Right lobe of liver (tissue), 6 donors: ENCODE measurements at places on chromosomes 4 and X. TPM values are rescaled to one million over a fixed set of nuclear protein-coding genes. Genes with fewer than 3 reads are reported as not detected.

- DNase-seq, result no peak
Measured at GRCh38 chr4:157804986-157805385, 367.8 kb downstream of the GASK1B start.

- DNase-seq, result no peak
Measured at GRCh38 chr4:110033355-110034025, 120.8 kb downstream of the EGF start.

DNA sequence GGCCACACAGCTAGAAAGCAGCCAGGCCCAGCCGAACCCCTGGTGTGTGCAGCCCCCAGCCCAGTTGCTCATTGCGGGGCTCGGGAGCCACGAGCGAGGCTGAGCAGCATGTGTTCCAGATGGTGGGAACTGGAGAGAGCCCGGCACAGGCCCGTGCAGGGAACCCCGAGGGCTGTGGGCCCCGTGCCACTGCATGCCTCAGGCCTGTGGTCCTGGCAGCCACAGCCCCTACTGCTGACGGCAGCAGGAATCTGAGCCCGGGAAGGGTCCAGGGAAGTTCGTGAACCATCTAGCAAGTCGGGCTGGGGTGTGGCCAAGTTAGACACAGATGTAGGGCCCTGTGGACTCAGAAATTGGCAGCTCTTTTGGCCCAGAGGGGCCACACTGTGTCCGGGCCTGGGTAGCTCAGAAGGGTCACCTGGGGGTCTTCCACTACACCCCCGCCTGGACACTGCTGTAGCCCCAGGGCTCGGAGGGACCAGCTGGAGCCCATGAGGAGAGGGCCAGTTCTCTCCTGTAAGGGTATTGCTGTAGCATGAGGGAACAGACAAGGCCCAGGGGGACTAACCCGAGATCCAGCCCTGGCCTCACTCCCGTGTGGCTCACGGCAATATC is 12.1 kb downstream of the HTRA3 start:
- DNase-seq, result no peak

- DNase-seq, result no peak
Measured at GRCh38 chr4:110156442-110156841, 42.0 kb downstream of the ELOVL6 start.

DNA sequence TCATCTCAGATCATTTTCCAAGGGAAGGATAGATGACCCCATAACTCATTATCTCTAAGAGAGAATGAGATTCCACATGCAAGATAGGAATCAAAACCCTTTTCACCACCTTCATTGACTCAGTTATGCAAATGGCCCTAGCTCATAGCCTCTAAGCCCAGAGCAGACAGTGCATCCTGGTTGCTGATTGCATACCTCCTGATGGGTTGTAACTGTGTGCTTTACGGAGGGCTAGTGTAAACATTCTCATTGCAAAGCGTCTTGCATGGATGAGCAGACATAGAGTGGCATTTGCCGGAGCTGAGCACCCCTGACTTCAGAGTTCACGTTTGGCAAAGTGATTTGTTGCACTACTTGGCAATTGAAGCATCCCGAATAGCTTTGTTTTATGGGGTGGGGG is 151.0 kb downstream of the VCX3A start:
- DNase-seq, result no peak

GRCh38 chrX:44223150-44223549 is 120.3 kb downstream of the EFHC2 start:
- no peak for DNase-seq

DNA sequence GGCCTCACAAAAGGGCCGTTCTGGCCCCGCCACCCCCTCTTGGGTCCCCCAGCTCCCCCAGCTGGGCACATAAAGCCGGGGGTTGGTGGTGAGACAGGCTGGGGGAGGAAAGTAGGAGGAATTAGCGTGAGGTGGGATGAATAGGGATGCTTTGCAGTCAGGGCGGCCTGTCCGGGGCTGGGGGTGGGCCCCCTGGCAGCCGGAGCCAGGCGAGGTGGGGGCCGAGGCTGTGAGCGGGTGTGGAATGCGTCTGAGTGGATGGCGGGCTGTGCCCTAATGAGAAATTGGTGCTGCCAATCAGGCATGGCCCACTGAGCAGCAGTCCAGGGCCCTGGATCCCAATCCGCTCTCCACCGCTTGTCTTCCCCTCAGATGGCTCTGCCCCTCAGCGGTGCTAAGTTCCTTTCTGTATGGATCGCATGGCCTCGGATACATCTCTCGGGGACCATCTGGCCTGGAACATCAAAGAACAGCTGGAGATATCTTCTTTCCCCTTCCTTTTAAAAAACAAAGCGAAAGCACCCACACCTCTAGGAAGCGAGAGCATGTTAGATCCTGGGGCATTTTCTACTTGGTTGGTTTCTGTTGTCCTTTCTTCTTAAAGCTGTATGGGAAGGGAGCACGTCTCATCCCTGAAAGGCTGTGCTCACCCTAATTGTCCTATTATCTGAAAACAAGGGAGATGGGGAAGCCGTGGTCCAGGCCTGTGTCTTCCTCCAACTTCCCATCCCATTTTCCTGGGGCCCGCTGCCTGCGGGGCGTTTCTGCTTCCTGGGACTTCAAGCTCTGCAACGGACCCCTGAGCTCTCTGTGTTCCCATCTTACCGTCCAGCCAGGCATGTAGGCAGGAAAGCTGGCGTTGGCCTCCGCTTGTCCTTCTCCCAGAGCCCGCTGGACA is 106.9 kb downstream of the SORCS2 start:
- no peak for DNase-seq

DNA sequence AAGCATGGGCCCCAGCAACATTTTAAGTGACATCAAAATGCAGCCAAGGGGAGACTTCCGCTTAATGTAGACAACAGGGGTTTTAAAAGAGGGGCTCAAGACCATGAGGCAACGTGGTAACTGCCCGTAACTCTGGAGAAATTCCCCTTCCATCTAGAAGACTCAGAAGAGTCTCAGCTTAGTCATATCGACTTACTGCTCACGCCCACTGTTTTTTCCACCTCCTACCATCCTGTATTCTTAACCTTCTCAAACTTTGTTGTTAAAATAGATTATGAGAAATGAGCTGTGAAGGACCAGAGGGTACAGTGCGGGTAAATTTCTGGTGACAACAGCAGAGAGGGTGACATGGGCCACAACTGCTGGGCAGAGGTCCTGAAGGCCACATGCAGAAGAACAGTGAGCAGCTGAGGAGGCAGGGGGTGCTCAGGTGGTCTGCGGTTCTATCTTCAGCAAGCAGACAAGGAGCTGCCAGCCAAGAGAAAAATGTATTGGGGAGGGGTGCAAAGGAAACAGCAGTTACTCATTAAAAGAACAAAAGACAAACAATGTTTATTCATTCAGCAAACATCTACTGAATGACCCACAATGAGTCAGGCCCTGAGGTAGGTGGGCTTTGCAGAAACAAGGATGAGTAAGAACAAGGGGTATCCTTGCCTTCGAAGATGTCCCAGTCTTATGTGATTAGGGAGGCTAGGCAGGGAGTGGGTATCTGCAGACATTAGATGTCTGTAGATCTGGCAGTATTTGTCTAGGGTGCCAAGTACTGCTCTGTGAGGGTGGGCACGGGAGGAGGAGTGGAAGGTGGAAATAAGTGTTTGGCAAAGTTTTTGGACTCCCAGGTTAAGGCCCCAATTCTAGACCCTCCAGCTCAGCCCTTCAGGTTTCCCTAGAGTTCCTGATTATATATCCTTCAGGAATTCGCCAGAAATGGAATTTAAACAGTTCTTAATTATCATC is 175.3 kb downstream of the TSPAN5 start:
- DNase-seq, result no peak

GRCh38 chrX:24658421-24658820 is 11.3 kb upstream of the PCYT1B start:
- DNase-seq, result no peak

DNA sequence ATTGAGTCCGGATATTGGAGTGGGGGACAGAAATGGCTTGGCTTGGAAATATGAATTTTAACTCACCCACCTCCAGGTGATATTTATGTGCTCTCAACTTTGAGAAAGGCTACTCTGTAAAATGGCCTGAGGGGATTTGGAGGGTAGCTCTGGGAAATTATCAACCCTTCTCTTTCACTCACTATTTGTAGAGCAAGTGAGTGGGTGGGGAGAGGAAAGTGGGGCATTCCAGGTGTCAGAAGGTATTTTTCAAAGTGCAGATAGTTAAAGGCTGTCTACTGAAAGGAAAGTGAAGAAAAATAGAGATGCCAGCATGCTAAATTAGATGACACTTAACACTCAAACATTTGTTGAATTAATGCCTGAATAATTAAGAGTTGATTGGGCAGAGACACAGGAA is 44.1 kb downstream of the TMEM164 start:
- no peak for DNase-seq

- no peak for DNase-seq
Measured at GRCh38 chr4:76458825-76459224, 23.8 kb downstream of the SHROOM3 start.

GRCh38 chr4:77581724-77582123 is 23.9 kb upstream of the CXCL13 start:
- no peak for DNase-seq

- DNase-seq, result no peak
Measured at GRCh38 chrX:153190381-153190780, 11.3 kb downstream of the MAGEA1 start.

- no peak for DNase-seq
Measured at GRCh38 chr4:124025428-124025827, 628.8 kb downstream of the SPRY1 start.

GRCh38 chrX:8692871-8693270 is 39.1 kb downstream of the ANOS1 start:
- DNase-seq, result no peak

DNA sequence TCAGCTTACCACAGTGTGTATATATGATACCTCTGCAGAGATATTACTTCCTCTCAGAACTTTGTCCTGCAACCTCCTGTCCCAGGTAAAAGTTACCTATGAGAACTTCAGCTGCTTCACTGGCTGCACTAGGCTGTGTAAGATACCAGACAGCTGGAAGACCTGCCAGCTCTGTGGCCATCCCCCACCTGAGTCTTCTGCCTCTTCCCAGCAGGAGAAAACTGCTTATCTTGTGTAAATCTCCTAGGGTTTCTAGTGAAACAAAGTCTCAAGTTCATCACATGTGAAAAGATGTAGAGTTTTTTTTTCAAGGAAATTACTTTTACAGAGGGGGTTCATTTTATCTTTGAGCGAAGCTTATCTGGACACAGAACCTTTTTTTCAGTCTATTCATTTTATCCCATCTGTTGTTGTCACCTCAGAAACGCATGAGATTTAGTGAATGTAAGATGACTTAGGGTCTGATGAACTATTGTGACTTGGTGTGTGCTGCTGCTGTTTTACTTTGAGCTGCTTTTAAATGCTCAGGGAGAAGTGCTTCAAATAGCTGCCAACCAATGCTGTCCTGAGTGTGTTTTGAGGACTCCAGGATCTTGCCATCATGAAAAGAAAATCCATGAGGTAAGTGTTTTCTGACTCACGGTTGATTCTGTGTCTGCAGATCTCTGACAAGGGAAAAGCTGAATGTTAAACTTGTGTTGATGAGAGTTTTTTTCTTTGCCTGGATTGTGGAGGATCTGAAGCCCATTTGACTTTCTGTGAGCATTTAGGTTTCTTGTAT is 187.8 kb downstream of the FRAS1 start:
- no peak for DNase-seq

DNA sequence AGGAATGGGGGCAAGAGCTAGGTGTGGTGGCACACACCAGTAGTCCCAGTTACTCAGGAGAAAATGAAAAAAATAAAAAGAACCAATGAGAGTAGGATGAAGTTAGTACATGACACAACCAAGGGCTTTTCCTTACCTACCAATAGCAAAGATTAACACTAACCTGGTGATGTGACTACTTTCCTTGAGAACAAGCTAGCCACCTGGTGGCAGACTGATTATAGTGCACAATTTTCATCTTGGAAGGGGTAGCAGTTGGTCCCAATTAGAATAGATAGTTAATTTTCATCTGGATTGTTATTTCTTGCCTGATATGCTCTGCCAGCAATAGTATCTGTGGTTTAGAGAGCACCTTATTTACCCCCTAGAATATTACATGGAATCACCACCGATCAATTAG is 1216.8 kb upstream of the PABPC4L start:
- no peak for DNase-seq

DNA sequence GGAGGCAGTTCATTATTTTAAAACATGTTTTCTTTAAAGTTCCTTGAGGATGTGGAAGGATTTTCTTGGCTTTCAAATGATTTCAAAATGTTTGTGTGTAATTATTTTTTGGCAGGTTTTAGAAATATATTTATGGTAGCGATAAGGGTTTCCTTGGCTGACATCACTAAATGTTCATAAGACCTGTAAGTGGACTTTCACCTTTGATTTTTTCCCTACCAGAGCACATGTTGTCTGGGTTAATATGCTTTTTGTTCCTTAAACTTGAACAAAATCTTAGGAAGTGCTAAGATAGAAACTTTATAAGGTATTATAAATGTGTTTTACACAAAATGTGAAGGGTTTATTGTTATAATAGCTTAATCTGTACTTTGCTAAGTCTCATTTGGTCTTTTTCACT is 315.6 kb downstream of the PCDH7 start:
- DNase-seq, result no peak

DNA sequence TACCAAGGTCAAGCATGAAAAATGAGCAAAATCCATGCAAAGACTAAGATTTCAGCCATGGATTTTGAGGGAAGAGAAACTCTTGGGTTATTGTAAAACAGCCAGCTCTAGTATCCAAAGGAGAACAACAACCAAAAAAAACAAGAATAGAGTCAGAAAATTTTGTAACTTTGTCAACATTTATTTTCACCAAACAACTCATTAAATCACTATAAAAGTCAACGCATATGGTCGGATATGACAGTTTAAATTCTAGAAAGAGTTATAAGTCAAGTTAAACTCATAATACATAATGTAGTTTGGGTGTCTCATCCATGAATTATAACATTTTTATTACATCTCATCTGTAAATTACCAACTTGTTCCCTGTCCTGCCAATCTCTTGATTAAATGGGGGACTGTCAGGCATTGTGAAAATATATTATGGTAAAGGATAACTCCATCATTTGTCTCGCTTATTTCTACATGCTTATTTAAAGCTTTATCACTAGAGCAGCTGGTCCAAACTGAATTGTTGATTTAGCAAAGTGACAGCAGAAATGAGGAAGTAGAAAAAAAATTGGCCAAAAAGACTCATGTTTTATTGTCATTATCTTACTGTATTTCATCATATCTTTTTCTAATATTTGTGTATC is 224.8 kb upstream of the NOCT start:
- DNase-seq, result no peak

GRCh38 chr4:172546782-172547181 is 621.8 kb upstream of the GALNT7 start:
- DNase-seq, result no peak

- peak; percentile 88 for DNase-seq
Measured at GRCh38 chr4:6576512-6576911, 1.5 kb downstream of the MAN2B2 start.

GRCh38 chr4:88029556-88029955 is 22.1 kb downstream of the PKD2 start:
- DNase-seq, result no peak

- no peak for DNase-seq
Measured at GRCh38 chr4:144411700-144412099, 234.3 kb upstream of the HHIP start.

The ARHGAP6 gene
- total RNA-seq, result 0.88 TPM

The GPC4 gene
- total RNA-seq, result 1.1 TPM

The GLUD2 gene
- total RNA-seq, result 7.3 TPM

The RRH gene
- total RNA-seq, result not detected

The NEIL3 gene
- total RNA-seq, result 0.13 TPM

The ENAM gene
- total RNA-seq, result 0.68 TPM

The ATP2B3 gene
- total RNA-seq, result not detected

The NPY1R gene
- total RNA-seq, result 1.6 TPM

The SLITRK4 gene
- 0.05 TPM for total RNA-seq

The MAGEA12 gene
- not detected for total RNA-seq

The TCEAL3 gene
- total RNA-seq, result 1.8 TPM

The JADE3 gene
- total RNA-seq, result 8.9 TPM

The NOX1 gene
- not detected for total RNA-seq

The EDNRA gene
- total RNA-seq, result 1.1 TPM

The RASL11B gene
- total RNA-seq, result 1.3 TPM

The LRP2BP gene
- total RNA-seq, result 0.26 TPM

The HSD17B13 gene
- total RNA-seq, result 27.1 TPM

The MAGED4B gene
- 0.25 TPM for total RNA-seq
